SK-N-MC (cell line): ENCODE measurements at places on chromosomes 6 and 20.

- DNase-seq, result no peak
Measured at GRCh38 chr6:123844011-123844410, 40.3 kb downstream of the NKAIN2 start.

GRCh38 chr6:13638626-13639025 lies 23.5 kb downstream of the NOL7 start:
- no peak for DNase-seq

GRCh38 chr20:41054847-41055230 lies 26.2 kb downstream of the TOP1 start:
- DNase-seq, result no peak

DNA sequence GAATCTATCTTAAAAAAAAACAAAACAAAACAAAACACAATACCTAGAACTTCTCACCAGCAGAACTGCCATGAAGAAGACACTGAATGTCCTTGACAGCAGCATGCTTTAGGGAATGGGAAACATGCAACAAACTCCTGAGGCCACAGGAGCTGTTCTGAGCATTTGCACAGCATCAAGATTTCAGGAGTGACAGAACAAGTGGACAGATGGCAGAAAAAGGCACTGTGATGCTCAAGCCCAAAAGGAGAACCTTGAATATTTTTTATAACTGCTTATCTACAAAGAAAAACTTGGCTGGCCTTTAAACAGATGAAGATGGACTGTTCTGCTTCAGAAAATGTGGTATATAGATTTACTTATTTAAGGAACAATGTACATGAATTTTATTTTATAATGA lies 158.9 kb downstream of the RALGAPA2 start:
- no peak for DNase-seq

- DNase-seq, result no peak
Measured at GRCh38 chr6:143697076-143697800, 19.5 kb downstream of the PHACTR2 start.

- DNase-seq, result no peak
Measured at GRCh38 chr6:49775043-49775442, 12.0 kb downstream of the PGK2 start.

DNA sequence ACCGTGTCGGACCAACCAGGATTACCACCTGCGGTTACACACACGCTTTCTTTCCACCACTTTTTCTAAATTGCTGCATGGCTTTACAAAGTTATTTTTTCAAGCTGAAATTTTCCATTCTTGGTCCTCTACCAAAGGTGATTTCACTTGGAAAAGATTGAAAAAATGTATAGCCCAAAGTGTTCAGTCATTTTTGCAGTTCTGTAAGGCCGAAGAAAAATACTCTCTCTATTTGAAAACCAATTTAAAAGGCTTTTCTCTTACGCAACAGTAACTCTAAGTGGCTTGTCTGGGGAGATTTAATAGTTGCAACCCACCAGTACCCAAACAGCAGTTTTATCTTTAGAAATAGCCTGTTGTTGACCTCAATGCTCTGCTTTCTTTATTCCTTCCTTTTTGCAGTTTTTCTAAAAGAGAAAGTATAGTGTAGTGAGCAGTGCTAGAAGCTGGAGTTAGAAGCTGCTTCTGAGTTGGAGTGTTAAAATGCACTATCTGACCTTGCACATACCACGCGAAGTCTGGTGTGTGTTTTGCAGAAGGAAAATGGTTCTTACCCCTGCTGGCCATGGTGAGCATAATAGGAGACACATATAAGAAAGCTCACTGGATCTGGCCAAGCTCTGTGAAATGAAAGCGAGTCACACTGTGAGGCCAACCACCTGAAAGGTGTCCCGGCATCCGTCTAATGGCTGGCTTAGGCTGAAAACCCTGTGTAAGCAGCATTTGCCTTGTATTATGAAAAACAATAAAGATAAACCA lies 271.6 kb upstream of the PRND start:
- DNase-seq, result no peak

GRCh38 chr6:41630946-41631345 lies 7.3 kb upstream of the MDFI start:
- no peak for DNase-seq

- DNase-seq, result no peak
Measured at GRCh38 chr6:38483526-38483925, 156.2 kb downstream of the BTBD9 start.

- DNase-seq, result no peak
Measured at GRCh38 chr6:129776542-129777330, 66.8 kb upstream of the ARHGAP18 start.

- DNase-seq, result no peak
Measured at GRCh38 chr6:31178143-31179041, 7.9 kb upstream of the POU5F1 start.

DNA sequence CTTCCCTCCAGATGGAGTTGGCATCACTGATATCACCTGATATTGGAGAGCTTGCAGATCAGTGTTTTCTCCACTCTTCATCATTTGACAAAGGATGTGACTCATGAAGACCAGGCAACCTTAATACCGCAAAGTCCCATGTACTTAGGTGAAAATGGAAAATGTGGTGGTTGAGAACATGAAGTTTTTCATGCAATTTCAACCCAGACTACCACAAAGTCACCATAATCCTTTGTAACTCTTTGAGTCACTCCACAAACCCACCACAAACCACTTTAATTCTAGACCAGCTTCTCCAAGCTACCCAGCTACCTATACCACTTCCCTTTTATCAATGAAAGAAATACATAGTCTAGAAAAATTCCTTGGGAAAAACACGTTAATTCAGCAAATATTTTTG lies 7.1 kb downstream of the NHLRC1 start:
- DNase-seq, result no peak

- peak; percentile 73 for DNase-seq
Measured at GRCh38 chr6:26286168-26286877, 78.7 kb upstream of the BTN3A2 start.

DNA sequence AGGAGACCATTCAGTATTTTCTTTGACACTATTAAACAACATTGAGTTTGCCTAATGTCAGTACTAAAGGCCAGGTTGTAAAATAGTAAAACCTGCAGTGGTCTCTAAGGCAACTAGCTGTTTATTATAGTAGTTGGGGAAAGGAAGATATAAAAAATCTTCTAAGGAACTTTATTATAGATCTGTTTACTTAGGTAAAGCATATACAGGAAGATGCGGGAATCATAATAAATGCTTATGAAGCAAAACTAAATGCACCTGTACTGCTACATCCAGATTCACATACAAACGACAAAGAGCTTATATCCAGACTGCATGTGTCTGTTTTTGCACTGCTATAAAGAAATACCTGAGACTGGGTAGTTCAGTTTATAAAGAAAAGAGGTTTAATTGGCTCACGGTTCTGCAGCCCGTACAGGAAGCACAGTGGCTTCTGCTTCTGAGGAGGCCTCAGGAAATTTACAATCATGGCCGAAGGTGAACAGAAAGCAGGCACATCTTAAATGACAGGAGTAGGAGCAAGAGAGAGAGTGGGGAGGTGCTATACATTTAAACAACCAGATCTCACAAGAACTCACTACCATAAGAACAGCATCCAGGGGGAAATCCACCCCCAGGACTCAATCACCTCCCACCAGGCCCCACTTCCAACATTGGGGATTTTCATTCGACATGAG lies 8.7 kb upstream of the TRIM39 start:
- DNase-seq, result no peak

- no peak for DNase-seq
Measured at GRCh38 chr6:168582571-168582981, 141.6 kb downstream of the SMOC2 start.

DNA sequence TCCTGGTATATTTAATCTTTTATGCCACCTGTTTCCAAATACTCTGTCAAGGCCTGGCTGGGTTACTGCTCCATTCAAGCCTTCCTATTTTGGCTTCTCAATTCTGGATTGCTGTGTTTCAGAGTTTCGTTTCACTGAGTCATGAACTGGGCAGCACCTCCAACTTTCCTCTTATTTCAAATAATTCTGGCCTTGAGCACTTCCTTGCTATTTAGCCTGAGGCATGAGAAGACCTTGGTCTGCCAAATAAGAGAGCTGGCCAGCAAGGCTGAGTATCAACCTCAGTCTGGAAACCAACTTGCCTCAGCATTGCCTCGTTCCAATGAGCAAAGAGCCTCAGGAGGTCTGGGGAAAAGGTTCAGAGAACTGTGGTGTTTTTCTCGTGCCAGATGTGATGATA lies 66.6 kb downstream of the TNFAIP3 start:
- DNase-seq, result no peak

DNA sequence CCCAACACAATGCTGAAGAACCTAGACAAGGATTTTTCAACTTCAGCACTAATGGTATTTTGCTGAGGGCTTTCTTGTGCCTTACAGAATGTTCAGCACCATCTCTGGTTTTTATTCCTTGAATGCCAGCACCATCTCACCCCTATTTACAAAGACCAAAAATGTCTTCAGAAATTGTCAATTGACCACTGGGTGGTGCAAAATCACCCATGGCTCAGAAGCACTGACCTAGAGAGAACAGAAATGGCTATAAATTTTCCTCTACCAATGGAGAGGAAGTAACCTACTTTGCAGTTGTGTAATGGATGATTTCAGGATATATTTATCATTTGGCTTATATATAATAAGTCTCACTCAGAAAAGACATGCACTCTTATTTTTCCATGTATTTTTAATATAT lies 431.0 kb upstream of the IRAK1BP1 start:
- DNase-seq, result no peak

DNA sequence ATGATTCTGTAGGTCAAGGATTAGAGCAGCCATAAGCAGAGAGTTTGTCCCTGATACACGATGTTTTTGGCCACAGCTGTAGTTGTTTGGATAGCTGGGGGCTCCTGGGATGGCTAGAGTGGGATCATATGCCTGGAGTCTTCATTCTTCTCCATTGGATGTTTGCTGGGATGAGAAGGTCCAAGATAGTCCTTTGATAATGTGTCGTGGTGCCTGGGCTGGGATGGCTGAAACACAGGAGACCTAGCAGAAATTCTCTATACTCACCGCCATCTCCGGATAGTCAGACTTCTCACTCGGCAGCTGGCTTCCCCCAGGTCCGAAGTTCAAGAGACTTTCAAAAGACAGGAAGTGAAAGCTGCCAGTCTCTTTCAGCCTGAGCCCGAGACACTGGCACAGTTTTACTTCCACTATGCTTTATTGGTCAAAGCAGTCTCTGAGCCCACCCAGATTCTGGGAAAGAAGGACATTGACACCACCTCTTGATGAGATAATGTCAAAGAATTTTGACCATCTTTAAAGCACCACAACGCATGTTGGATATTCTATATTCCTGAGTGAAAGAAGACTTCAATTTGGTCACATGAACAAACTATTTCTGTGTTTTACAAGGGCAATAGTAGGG lies 16.0 kb downstream of the MARCKS start:
- DNase-seq, result no peak

- DNase-seq, result no peak
Measured at GRCh38 chr6:5486214-5486613, 224.9 kb downstream of the FARS2 start.
